ENCODE measurements at places on chromosomes 6 and 20. TPM values are rescaled to one million over a fixed set of nuclear protein-coding genes. Genes with fewer than 3 reads are reported as not detected.

SLPI gene
- total RNA-seq: not detected

EPPIN gene
- total RNA-seq: not detected

DNA sequence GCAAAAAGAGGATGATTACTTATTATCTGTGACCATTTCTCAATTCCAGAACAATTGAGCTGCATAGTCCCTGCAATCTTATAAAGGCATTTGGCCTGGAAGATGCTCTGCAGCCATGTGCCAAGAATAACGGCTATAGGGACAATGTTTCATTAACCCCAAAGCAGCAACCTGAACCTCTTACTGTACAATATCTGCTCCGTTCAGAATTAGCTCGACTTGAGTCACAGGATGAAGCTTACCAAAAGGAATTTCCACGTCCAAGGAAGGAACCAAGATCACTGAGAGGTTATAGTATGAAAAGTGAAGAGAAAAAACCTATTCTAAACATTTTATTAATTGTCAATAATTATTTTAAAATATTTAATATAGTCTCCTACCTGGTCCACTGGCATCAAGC is 167.3 kb upstream of the GMDS start:
- no peaks in the 10 kb centered on the region for H3K27me3 ChIP-seq
- no peak overlapping the region for H3K27ac ChIP-seq
- no peak overlapping the region for H3K4me3 ChIP-seq
- no peak for DNase-seq

DNA sequence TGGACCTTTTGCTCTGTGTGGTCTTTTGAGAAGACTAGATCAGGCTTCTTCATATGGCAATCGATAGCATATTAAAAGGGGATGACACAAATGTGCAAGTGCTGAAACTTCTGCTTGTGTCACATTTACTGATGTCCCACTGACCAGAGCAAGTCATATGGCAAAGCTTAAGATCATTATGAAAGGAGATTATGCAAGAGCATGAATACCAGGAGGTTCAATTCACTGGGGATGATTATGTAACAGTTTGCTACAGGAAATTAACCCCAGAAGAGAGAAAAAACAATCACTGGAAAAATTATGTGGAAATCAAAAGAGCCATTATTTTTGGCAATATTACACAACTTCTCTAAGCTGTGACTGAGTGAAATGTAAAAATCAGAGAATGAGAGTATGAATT is 13.7 kb upstream of the PRDM13 start:
- H3K36me3 ChIP-seq: peaks cover 13% of the 10 kb centered on the region
- DNase-seq: no peak
- peak overlapping the region; percentile 52 for H3K4me3 ChIP-seq
- peak overlapping the region; percentile 21 for H3K27ac ChIP-seq
- H3K27me3 ChIP-seq: peaks cover 21% of the 10 kb centered on the region

GRCh38 chr20:34016736-34017135 is 23.0 kb downstream of the RALY start:
- peaks cover 3% of the 10 kb centered on the region for H3K27me3 ChIP-seq
- peak; percentile 74 for DNase-seq
- H3K4me3 ChIP-seq: peak overlapping the region; percentile 72
- no peaks in the 10 kb centered on the region for H3K36me3 ChIP-seq
